ENCODE measurements at places on chromosomes 6 and 20.

- DNase-seq: no peak
These were observed 5.4 kb downstream of the SLCO4A1 start for GRCh38 chr20:62647521-62648317.

DNA sequence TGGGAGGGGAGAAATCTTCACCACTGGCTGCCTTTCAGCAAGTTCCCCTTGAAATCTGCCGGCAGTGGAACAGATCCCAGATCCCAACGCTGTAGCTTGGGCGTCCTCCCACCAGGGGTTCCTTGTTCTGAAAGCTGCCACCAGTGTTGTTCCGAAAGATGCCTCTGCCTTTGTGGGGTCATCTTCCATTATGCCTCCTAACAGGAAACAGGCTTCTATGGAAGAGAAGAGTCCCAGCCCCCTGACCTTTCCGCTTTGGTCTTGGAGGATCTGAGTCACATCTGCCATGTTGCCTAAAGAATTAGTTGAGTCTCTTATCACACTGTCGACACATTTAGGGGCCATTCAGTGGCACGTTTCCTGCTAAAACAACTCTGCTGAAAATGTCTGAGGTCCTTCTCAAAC is 57.5 kb upstream of the NFATC2 start:
- DNase-seq: no peak

DNA sequence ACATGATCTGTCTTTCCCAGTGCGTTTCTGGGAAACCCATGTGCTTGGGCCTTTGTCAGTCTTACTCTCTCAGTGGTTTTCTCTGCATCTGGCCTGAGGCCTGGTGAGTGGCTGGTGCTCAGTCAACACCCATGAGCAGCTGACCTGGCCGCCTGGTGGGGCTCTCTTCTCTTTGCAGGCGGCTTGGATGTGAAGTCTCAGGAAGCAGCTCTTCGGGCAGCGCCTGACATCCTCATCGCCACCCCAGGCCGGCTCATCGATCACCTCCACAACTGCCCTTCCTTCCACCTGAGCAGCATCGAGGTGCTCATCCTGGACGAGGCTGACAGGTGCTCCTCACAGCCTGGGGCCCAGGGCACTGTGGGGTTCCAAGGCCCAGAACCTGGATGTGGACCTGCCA is 10.8 kb downstream of the DDX27 start:
- no peak for DNase-seq

DNA sequence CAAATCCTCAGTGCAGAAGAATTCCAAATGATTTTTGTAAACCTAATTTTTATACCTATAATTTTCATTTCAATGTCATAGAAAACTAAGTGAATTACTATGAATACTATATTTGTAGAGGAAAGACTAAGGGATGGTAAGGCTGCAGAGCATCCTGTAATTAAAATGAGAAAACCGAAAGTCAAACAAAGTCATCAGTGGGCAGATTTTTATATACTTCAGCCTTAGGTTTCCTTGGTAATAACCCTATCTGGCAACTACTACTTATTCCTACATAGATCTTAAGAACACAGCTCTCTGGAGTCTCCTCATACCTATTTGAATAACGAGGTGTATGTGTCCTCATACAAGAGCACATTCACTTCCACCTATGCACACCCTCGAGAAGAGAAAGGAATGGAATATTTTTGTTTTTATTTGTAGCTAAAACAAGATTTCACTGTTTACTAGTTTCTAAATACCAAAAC is 117.9 kb upstream of the SGK1 start:
- DNase-seq: no peak

DNA sequence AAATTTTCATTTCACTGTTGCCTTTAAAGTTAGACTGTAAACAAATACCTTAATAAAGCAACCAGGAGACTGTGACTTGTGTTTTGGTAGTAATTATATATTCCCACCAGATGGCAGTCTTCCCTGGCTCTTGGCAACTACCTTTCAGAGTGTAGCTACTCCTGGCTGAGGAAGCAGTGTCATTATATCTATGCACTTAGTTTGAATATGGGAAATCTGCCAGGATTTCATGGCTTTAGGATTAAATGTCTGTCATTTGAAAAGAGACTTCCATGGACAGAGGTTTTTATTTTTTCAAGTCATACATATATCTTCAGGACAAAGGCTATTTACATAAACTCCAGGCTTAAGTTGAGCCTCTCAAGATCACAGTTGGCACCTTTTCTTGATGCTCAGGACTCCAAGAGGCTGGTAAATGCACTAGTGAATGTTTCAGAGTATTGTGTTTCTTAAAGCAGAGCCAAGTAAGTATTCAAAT is 160.1 kb downstream of the C6orf58 start:
- peak; percentile 37 for DNase-seq

DNA sequence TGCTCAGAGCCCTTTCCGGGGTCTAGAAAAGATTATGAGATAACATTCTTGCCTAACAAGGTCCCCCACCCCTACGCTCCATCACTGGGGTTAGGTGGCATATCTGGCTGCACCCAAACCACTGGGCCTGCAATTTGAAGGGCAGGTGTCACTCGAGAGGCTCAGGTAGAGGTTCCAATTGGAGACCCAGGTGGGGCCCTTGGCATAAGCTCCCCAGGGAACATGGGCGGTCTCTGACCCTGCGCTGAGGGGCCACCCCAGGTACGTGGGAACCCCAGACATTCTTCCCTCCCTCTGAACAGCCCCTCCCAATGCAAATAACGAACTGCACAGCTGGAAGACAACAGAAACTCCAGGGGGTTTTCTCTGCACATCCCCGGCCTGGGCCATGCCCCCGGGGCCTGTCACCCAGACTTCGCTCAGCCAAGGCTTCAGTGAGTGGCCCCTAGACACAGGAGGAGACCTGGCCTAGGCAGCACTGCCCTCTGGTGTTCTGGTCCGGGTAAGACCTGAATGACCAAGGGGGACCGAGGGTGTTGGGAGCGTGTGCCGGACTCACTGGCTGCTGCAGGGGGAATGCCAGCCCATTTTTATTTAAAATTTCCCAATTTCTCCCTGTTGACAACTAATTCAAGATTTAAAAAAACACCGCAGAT is 47.5 kb downstream of the DSTN start:
- DNase-seq: peak; percentile 71

DNA sequence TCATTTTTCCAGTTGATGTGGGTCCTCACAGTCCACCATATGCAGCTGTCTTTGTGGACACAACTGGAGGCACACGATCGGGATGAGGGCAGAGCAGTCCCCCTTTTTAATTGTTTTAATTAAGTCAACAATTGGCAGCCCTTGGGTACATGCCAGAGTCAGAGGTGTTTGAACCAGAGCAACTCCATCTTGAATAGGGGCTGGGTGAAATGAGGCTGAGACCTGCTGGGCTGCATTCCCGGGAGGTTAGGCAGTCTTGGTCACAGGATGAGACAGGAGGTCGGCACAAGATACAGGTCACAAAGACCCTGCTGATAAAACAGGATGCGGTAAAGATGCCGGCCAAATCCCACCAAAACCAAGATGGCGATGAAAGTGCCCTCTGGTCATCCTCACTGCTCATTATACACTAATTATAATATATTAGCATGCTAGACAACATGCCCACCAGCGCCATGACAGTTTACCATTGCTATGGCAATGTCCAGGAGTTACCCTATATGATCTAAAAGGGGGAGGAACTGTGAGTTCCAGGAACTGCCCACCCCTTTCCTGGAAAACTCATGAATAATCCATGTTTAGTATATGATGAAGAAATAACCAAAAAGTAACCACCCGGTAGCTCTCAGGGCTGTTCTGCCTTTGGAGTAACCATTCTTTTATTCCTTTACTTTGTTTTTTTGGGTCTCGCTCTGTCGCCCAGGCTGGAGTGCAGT is 31.8 kb upstream of the BLCAP start:
- no peak for DNase-seq

- no peak for DNase-seq
These were observed 85.7 kb downstream of the RFPL4B start for GRCh38 chr6:112432853-112433252.

DNA sequence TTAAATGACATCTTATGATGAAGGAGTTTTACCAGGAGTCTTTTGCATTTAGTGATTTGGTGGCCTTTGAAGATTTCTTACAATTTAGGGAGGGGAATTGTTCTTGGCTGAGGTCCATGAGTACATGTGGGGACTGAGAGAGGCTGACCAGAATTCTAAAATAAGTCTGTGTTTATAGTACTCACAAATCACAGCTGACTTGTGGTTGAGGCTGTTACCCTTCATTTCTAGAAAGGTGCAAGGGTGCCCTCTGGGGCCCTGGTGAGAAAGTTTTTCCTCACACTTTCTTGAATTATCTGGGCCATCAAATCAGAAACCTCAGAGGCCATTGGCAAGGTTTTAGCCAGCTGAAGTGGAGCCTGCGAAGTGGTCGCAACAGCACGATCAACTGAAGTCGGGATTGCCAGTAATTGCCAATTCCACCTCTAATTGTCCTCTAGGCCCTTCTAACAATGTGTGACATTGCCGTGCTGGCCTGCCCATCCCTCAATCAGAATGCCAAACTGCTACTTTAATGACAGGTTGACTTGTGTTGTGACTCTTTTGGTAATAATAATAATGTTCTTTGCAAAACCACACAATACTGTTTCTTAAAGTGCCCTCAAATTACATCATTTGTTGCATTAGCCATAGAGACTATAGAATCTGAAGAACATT is 221.6 kb downstream of the OGFRL1 start:
- DNase-seq: peak; percentile 37

- no peak for DNase-seq
These were observed 791.1 kb downstream of the MAFB start for GRCh38 chr20:39897781-39898466.

DNA sequence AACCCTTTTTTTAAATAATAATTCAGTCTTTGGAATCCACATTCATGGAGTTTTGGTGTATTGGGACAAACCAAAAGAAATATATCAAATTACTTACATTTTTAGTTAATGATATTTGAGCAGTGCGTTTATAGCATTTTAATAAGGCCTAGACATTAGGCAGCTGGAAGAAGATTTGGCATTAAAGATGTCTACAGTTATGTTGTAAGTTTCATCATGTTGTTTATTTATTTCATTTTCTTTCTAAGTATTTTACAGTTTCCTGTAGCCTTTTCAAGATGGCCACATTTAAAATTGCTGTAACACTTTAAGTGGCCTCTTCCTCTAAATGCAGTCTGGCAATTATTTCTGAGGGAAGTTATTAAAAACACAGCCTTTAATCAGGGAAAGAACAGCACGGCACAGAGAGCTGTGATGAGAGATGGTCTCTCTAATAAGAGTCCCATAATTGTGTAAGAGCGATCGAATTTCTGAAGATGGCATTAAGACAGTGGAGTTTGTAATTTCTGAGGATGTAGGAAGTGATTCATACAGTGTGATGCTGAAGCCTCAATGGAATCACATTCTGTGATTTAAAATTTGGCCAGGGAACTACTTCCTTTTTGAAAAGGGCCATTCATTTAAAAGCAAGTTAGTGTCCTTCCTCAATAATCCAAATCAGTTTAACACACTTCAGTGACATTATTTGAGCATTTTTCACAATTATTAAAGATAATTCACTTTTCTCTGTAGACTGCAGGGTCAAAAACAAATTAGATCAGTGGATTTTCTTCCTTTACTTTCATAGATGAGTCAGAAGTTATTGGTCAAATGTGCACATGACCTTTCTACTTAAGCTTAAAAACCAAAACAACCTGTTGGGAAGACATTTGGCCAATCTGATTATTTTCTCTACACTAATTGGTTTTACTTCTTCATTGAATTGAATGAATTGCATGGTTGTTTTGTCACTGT is 52.4 kb upstream of the EDN3 start:
- no peak for DNase-seq

Measured in DMS79 (cell line).